Urothelium cell line (cell line): ENCODE measurements at places on chromosomes 5 and 9.

GRCh38 chr9:35726931-35727330 lies 5.1 kb downstream of the TLN1 start:
- peak; percentile 69 for DNase-seq

- no peak for DNase-seq
Observed at GRCh38 chr5:136981936-136982335, 517.2 kb downstream of the SPOCK1 start.

GRCh38 chr5:82168294-82168693 lies 109.9 kb downstream of the RPS23 start:
- DNase-seq: no peak

GRCh38 chr5:168118042-168118668 lies 173.3 kb upstream of the WWC1 start:
- DNase-seq: no peak
